ENCODE measurements at places on chromosomes 3 and 15.
A peak's percentile ranks its signal among the peaks of the same experiment; 100 is the strongest.

DNA sequence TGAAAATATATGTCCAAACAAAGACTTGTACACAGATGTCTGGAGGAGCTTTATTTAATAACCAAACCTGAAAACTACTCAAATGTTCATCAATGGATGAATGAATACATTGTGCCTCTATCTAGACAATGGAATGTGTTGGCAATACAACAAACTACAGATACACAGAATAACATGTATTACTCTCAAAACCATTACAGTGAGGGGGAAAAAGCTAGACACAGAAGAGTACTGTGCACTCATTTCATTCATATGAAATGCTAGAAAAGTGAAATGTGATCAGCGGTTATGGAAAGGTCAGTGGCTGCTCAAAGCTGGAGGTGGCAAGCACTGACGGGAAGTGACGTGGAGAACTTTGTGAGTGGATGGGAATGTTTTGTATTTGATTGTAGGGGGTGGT, 13.2 kb downstream of the STOML1 start:
- DNase-seq: no peak

DNA sequence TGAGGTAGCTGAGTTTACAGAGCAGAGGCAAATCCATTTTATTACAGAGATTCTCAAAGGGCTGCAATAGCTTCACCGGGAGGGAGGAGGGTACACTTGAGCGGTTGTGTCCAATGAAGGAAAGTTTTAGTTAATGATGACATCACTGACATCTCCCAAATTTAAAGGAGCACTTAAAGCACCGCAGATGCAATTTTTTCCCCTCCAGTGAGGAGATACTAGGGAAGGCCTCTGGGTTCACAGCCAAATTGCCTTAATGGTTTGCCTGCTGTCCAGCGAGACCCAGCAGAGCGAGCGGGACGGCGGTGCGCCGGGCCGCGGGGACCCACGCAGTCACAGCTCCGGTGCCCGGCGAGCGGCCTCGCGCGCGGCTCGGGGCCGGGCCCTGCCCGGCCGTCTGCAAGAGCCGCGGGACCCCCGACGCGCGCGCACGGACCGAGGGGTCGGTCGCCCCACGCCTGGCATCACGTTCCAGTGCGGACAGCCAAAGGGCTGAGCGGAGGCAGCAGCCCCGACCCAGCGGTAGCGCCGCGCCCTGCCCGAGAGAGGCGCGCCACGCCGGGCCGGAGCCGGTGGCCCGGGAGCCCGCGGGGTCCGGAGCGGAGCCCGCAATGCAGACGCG, 160.5 kb upstream of the CHRNA7 start:
- no peak for DNase-seq

DNA sequence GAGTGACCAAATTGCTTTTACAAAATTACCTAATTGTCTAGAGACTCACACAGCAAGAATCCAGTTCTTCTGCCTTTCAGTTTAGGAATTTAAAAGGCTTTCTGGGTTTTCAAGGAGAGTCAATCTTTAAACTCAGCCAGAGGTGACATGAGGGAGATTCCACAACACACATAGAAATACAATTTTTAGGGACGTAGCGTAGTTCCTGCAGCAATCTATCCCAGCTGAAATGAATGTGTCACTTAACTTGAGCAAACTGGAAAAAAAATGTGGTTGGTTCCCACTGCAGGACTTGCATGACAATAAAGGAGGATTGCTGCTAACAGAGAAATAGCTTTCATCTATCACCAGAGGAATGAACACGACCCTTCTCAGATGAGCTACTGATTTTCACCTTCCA, 269.7 kb downstream of the OTOL1 start:
- no peak for DNase-seq

DNA sequence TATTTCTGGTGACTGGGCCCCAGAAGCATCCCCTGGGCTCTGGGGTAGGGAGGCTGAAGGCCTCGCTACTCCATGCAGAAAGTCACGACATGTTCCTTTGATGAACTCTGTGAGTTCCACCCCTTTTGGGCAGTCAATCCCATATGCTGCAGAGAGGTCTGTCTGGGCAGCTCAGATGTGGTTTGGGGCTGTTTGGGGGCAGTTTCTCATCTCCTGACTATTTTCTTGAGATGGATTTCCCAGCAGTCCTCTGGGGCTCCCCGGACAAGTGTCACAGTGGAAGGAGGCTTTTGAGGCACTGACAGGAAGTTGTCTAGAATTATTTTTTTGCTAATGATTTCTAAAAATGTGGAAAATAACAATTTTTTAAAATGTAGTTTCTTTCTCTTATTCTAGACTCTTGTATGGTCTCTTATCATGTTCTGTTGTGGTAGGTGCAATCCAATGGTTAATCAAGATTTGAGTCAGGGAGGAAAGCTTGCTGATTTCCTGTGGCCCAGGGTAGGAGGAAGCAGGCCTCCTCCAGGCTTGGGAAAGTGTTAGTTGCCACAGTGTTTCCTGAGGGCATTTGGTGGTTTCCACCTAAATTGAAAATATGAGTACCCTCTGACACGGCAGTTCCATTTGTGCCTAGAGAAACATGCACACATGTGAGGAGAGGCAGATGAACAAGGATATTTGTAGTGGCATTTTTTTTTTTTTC, 19.9 kb upstream of the TATDN2 start:
- DNase-seq: no peak

DNA sequence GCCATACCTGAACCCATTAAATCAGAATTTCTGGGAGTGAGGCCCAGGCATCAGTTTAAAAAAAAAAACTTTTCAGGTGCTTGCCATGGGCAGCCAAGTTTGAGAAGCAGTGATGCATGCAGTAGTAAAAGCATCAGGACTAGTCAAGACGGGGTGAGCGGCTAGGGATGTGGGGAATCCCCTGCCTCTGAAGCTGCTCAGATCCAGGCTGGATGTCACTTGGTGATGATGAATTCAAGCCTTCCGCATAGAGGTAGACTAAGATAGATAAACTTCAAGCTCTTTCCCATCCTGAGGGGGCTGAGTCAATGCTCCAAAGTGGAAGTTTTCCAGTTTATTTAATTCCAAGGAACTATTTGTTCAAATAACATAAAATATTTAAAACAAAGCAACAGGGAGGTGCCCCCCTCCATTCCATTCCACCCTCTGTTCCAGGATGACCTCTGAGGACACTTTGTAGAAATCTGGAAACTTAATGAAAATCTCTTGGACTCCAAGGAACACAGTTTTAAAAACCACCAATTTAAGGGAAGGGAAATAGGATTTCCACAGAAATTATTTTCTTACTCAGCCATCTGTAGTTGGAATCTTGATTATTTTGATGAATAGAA, 100.4 kb upstream of the NR2E3 start:
- DNase-seq: no peak

- peak; percentile 33 for DNase-seq
These were observed 692 bp downstream of the STT3B start for GRCh38 chr3:31533169-31534064.

All from MG63 (cell line).